ENCODE measurements at places on chromosomes 5 and 9.
A peak's percentile ranks its signal among the peaks of the same experiment; 100 is the strongest.

- DNase-seq, result no peak
These were observed 34.9 kb upstream of the SYNPO start for GRCh38 chr5:150605546-150605945.

DNA sequence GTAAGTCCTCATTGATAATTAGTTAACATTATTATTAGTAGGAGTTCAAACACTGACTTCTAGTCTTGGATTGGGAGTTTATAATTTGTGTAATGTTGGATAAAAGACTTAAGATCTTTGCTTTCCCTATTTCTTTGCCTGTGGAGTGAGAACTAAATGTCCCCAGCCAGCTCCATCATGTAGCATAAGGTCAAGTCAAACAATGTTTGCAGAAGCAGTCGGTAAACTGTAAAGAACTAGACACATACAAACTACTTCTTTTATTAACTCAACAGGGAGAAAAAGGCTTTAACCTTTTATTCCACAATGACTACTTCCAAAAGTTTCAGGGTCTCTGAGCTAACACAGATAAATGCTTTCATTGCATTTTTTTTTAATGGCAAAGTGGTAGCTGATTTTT lies 192.3 kb downstream of the CTNND2 start:
- DNase-seq, result no peak

GRCh38 chr5:77430726-77431125 lies 61.4 kb downstream of the WDR41 start:
- DNase-seq, result no peak

DNA sequence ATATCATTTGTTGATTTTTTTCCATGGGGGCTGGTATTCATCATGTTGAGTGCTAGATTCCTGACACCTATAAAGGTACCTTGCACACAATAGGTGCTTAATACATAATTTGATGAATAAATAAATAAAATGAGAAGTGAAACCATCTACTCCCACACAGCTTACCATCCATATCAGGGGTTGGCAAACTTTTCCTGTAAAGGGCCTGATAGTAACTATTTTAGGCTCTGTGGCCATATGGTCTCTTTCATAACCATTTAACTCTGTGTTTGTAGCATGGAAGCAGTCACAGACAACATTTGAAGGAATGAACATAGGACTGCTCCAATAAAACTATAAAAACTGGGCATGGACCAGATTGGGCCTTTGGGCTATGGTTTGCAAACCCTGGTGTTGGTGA lies 100.3 kb downstream of the GCNT1 start:
- DNase-seq, result no peak

- DNase-seq, result no peak
These were observed 1970.4 kb upstream of the WWC1 start for GRCh38 chr5:166320920-166321480.

DNA sequence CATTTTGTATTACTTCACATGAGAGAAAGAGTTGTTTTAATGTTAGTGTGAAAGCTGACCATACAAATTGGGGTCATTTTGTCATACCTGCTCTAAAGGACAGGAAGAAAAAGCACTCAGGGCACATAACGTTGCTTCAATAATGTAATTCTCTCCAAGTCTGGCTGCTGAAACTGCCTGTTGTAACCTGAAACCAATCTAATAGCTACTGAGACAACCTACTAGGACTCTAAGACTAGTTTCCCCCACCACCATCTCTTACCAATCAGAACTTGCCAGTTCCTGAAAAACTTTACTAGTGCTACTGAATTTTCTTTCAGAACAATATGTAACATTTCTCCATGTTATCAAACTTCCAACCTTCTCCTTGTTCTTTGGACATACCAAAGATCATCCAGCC lies 374.7 kb downstream of the PTPRD start:
- DNase-seq, result no peak

DNA sequence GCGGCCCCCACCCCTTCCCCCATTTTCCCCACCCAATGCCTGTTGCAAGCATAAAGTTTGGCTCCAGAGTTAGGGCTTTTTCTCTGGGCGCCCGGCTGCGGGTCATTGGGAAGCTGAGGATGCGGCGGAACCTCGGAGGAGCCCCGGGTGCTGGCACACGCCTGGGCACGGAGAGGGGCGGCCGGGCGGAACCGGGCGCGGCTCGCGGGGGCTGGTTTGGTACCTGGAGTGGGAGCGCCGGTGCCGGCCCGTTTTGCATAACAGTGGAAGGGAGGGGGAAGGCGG lies 1.2 kb downstream of the PPARGC1B start:
- no peak for DNase-seq

- DNase-seq, result no peak
These were observed 72.3 kb downstream of the RASA1 start for GRCh38 chr5:87339986-87340385.

DNA sequence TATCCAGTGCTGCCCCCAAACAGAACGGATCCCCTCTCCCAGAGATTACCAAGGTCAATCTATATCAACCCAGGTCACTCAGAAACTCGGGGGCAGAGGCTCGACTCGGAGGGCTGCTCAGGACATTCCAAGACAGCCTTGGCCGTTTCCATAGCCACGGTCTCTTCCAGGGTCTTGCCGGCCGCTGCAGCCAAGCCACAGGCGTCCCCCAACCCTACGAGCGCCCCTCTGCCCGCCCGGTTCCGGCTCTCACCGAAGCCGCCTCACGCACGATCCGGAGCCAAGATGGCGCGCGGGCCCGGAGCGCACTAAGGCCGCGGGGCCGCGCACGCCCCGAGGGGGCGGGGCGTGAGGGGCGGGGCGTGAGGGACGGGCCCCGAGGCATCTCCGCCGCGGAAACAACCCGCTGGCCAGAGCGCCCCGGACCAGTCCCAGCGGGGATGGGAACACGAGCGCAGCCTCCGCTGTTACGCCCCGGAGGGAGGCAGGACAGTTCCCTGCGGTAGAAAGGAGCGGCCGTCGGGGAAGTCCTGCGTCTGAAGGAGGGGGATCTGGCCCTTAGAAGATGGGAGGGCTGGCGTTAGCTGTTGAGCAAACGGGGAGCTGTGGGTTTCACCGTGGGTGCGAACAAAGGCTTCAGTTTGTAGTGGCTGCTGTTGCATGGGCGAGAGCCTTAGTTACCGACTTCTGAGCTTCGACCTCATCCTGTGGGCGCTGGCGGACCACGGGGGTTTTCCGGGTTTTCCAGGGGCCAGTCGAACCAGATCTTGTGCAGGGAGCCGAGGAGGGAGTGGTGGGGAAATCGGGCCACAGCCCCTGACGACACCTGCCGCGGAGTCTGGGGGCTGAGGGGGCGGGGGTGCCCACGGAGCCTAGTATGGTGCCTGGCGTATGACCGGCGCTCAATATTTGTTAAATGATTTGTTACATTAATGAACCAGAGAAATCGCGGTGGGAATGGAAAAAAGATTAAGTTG lies at the start of gene RPP25L:
TSS of gene RPP25L (minus strand) at position 287 of the 977 bp plus-strand sequence. CDS start 801 bp downstream, outside the sequence.
- peak; percentile 91 for DNase-seq

GRCh38 chr5:42604171-42604711 lies 152.4 kb upstream of the CCDC152 start:
- DNase-seq, result no peak

GRCh38 chr9:26502311-26502710 lies 390.3 kb downstream of the CAAP1 start:
- DNase-seq, result no peak

GRCh38 chr9:1580215-1580614 lies 434.9 kb upstream of the SMARCA2 start:
- DNase-seq, result no peak

DNA sequence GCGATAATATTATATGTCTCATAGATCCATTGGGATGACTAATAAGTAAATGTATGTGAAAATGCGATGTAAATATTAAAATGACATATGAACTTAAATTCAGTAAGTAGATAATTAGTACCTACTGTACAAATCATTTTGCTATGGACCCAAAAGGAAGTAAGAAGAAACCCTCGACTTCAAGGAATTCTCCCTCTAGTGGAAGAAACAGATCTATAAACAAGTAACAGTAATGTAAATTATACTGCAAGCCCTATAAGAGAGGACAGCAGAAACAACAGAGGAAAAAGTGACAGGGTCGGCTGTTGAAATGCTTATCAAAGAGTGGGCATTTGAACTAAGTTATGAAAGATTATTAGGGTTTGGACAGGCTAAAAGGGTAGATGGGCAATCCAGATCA lies 320.3 kb downstream of the DMAC1 start:
- DNase-seq, result no peak

- no peak for DNase-seq
These were observed 47.3 kb downstream of the WNK2 start for GRCh38 chr9:93231121-93231694.

DNA sequence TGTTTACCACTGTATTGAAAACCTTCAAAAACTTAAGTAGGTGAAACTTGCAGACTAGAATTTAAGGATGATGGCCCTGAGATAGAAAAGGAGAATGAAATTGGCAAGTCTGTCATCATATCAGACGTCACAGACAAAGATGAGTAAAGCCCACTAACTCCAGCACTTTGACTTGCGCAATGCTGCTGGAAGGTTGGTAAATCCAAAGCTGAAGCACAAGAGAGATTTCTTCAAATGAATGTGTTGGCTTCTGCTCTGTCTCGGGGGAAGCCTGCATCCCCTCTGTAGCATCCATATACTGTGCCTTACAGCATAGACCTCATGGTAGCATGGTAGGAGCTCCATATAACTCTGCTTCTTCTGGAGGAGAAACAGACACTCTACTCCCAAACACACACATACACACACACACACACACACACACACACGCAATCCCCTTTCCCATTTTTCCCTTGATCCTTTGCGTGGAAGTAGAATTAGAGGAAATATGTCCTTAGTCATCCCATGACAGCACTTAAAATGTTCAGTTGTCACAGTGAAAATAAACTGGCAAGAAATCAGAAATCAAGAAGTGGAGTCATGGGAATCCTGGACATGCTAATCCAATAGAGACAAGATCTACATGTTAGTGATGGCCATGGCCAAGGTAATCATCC lies 241.5 kb downstream of the NR3C1 start:
- DNase-seq, result no peak

GRCh38 chr5:107325866-107326265 lies 344.9 kb downstream of the EFNA5 start:
- no peak for DNase-seq

GRCh38 chr9:1531424-1531823 lies 481.3 kb downstream of the DMRT2 start:
- DNase-seq, result no peak

GRCh38 chr9:89837934-89838310 lies 233.1 kb downstream of the GADD45G start:
- no peak for DNase-seq

- no peak for DNase-seq
These were observed 45.9 kb upstream of the JAK2 start for GRCh38 chr9:4939118-4939561.

DNA sequence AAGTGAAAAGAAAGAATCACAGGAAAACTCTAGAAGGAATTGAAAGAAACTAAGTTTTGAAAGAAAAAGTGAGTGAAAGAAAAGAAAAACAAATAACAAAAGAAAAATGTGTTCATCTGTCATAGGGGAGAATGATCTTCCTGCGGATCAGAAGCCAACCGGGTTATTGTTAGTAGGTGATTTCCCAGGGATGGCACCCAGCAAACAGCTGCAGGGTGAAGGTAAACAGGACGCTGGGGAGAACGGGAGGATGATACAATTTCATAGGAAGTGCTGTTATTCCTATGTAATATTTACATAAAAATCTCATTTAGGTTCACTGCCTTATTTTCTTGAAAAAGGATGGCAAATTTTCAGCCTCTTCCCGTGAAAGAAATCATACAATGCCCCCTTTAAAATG lies 72.4 kb upstream of the LHFPL2 start:
- no peak for DNase-seq

- DNase-seq, result peak; percentile 32
These were observed 34.1 kb upstream of the PSD2 start for GRCh38 chr5:139761501-139761900.

DNA sequence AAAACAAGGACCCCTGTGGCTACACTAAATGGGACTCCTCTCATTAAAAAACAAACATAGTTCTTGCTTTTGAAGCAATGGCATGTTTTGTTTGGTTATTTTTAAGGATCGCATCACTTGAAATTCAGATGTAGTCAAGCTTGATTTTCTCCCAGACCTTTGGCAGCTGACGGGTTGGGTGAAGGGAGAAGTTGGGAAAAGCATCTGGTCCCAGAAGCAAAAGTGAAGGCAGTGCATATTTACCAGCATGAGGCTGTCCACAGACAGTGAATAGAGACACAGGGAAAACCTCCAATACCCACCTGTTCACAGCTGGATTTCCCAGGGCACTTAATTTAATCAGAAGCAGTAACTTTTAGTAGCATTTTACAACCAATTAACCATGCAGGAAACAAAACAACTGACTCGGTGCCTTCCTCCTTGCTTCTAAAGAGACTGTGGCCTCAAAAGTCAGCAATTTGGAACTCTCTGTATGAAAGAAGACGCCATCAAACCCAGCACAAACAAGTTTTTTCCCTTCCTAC lies 245.4 kb downstream of the EBF1 start:
- DNase-seq, result no peak

DNA sequence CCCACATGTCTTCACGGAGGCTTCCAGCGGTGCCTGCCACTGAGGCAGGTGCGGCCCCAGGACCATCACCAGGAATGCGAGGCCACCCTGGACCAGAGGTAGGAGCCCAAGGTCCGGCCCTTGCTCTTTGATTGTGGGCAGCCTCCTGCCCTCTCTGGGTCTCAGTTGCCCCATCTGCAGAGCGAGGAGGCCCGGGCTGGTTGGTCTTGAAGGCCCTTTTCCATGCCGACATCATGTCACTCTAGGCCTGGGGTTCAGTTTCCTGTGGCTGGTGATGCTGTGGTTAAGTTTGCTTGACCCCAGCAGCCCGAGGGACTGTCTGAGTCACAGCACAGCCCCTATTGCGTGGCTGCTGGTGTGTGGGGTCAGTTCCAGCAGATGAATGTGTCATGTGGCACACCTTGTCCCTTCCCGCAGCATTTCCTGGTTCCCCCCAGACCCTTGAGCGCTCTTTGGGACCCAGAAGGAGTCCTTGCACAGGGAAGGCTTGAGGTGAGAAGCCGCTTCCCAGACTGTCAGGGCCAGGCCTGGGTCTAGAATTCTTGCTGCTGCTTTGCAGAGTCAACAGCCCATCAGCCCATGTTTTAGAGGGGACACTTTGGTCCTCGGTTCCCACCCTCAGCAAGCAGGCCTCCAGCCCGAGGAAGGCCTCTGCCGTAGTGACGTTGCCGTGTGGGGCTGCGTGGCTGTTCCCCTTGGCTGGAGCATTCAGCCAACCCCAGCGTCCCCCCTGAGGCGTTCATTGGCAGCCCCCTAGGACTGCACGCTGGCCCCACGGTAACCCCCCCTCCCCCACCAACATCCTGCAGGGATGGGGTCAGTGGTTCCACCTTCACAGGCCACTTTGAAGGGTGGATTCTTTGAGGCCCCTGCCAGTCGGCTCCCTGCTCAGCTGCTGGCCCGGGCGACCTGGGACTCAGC lies 31.0 kb upstream of the HMCN2 start:
- DNase-seq, result no peak

- DNase-seq, result no peak
These were observed 34.0 kb downstream of the IL6ST start for GRCh38 chr5:55960779-55961178.

GRCh38 chr5:134141331-134142050 lies 27.0 kb downstream of the TCF7 start:
- DNase-seq, result no peak

- no peak for DNase-seq
These were observed 24.8 kb upstream of the CCL21 start for GRCh38 chr9:34734720-34735119.

Data from retina (tissue), 1 donor.